ENCODE measurements at places on chromosomes 3 and 15.

DNA sequence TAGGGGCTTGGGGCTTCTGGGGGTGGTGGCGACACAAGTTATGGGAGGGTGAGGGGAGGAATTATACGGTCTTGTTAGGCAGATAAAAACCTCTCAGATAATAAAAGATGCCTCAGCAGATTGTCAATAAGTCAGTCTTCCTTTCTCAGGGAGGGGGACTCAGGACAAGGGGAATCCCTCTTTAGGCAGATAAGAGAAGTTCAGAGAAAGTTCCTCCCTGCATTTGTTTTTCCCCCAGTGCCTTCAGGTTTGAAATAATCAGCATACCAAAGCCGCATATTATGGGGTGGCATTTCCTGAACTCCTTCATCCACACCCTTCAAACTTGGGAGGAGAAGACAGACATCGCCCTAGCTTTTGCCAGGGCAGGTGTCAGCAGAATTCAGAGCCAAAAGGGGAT is 8.5 kb downstream of the PPCDC start:
- DNase-seq: no peak

DNA sequence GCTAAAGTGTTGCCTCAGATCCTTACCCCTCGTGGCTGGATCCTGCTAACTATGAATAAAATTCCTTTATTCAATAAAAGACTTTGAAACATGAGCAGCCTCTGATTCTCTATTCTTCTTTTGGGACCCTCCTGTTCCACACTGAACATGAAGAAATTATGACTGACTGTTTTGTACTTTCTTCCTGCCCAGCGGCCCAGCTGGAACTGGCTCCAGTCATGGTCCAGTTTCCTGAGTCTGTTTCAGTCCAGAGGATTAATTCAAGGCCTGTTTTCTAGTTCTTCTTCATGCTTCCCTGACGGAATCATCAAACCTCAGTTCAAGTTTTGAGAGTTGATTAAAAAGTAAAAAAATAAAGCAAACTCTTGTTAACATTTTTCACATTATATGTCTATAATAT is 52.6 kb upstream of the CP start:
- no peak for DNase-seq

DNA sequence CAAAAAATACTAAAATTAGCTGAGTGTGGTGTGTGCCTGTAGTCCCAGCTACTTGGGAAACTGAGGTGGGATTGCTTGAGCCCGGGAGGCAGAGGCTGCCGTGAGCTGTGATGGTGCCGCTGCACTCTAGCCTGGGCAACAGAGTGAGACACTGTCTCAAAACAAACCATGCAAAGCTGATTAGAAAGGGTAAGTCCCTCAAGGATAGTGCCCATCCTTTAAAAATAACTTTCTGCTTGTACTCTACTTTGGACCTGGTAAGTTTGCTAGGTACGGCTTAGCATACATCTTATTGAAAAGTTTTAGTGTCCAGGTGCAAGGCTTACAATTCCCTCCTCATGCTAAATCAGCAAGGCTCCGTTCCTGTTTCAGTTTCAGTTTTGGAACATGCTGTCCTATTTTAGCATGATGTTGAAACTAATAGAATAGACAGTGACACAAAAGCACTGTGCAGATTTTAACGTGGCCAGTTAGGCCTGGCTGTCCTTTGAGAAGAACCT is 21.4 kb downstream of the FEM1B start:
- DNase-seq: no peak

DNA sequence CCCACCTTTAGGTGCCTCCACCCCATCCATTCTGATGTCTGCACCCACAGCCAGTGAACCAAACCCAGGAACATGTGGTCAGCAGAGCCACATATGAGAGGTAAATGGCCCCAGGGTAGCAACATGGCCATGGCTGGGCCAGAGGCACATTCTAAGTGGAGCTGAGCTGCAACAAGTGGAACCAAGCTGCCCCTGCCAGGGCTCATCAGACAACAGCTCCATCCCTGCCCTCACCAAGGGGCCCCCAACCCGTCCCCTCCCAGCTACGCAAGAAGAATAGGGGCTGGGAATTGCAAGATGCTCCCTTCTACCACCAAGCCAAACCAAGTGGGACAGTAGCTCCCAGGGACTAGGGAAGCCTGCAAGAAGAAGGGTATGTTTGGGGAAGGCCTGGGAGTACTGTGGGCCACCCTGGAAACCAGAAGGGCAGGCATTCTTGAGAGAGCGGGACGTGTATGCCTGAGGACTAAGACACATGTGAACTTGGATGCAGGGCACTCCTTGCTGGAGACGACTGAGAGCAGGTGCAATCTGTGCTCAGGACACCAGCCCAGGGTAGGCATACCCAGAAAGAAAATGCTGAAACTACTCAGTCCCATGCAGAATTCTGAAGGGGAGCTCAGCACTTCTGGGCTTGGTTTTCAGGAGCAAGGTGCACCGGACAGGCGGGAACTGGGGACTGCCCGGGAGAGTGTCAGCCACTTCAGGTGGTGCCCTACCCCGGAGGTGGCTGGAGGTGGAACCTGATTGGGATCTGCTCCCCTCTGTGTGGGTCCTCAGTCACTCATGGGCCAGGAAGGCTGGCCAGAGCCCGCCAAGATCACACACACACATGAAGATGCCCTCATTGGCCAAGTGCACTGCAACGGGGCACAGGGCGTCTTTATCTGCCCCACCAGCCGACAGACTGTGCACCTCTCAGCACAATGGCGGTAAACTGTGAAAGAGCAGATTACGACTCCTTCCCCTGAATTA is 9.5 kb downstream of the MYL3 start:
- no peak for DNase-seq

- DNase-seq: no peak
Observed at GRCh38 chr15:70820214-70820613, 33.7 kb downstream of the LARP6 start.
